ENCODE measurements at places on chromosomes 1 and 21.

- no peak for DNase-seq
Observed at GRCh38 chr1:191176131-191176530, 698.5 kb upstream of the BRINP3 start.

GRCh38 chr1:199101139-199101538 is 462.3 kb downstream of the PTPRC start:
- DNase-seq = peak; percentile 28

GRCh38 chr1:156896490-156897033 is 3.0 kb downstream of the PEAR1 start:
- DNase-seq = no peak

- no peak for DNase-seq
Observed at GRCh38 chr21:45523411-45524101, 18.7 kb downstream of the SLC19A1 start.

DNA sequence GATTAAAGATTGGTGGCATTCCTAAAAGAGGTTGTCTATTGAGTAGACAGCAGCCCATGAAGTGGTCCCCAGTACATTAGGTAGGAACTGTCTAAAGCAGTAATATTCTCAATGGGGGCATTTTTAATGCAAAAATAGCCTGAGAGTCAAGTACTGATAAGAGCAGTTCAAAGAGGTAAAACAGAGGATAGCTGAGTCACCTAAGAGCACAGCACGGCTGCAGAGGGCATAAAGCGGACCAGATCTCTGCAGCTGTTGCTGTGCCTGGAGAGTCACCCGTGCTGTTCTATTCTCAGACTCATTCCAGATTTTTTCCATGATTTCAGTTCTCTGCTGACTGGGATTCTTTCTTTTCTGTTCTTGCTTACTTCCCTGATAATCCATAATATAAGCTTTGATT is 313.2 kb downstream of the OLFM3 start:
- DNase-seq = peak; percentile 49

GRCh38 chr1:95475686-95476457 is 241.9 kb downstream of the RWDD3 start:
- no peak for DNase-seq

GRCh38 chr1:99331083-99331482 is 66.8 kb downstream of the PLPPR4 start:
- no peak for DNase-seq

- no peak for DNase-seq
Observed at GRCh38 chr1:29341936-29342335, 105.6 kb downstream of the PTPRU start.

GRCh38 chr1:77762072-77762476 is 2.4 kb upstream of the USP33 start:
- no peak for DNase-seq

DNA sequence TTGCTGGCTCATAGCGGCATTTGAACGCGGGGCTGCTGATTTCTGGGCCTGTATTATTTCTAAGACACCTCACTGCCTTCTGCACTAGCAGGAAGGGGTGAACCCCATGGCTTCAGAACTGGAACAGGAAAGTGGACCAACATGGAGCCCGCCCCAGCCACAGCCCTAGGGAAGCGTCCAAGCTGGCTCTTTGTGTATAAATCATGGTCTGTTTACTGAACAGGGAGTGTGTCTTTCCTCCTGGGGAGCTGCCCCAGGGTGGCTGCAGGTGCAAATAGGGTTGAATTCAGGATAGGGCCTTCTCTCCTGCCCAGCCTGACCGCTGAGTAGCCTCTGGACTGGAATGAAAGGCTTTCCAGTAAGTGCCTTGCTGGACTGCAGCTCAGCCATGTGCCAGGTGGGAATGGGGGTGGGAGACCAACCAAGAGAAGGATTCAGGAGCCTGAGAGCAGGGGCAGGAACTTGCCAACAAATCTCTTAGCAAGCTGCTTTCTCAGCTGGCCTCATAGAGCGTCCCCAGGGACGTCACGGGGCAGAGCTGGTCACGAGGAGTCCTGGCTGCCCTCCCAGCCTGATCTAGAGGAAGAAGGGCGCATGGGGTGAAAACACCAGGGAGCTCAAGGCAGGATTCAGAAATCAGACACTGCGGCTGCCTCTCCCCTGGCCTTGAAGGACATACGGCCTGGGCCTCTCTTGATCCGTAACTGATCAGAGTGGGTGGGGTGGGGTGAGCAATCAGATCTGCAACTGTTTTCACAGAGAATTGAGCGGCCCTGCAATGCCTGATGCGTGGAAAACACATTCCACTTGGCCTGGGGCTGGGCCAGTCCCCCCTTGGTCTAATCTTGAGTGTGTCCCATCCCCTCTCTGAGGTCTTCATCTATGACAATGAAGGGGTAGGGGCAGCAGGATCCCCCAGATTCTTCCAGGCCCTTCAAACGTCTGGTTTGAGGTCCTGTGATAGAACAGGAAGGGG is 56.5 kb upstream of the SELENON start:
- peak; percentile 99 for DNase-seq

- DNase-seq = peak; percentile 91
Observed at GRCh38 chr1:196650403-196650802, 1.4 kb upstream of the CFH start.

All from SJCRH30 (cell line).